Smooth muscle cell of the pulmonary artery (primary cell): ENCODE measurements at places on chromosomes 6 and 20. TPM values are rescaled to one million over a fixed set of nuclear protein-coding genes. Genes with fewer than 3 reads are reported as not detected.

Gene FBXO5
- total RNA-seq, result 2.9 and 5.8 TPM in 2 replicates

Gene MCHR2
- total RNA-seq, result not detected in 2 replicates

Gene GABRR2
- total RNA-seq, result 0.33 TPM in 2 replicates

Gene UTRN
- 105 and 165 TPM in 2 replicates for total RNA-seq

Gene BHLHE23
- total RNA-seq, result not detected in 2 replicates

Gene MYH7B
- total RNA-seq, result 0.13 and 0.20 TPM in 2 replicates

Gene TNFAIP3
- 31.6 and 54.5 TPM in 2 replicates for total RNA-seq

Gene TRIM10
- total RNA-seq, result not detected in 2 replicates
